Activated effector memory CD4-positive, alpha-beta T cell treated with Interleukin-2 at 50 U/mL for 16 hours (primary cell): ENCODE measurements at places on chromosomes 7 and 10.

GRCh38 chr10:31062856-31063255 is 31.2 kb upstream of the ZNF438 start:
- no peak for DNase-seq

DNA sequence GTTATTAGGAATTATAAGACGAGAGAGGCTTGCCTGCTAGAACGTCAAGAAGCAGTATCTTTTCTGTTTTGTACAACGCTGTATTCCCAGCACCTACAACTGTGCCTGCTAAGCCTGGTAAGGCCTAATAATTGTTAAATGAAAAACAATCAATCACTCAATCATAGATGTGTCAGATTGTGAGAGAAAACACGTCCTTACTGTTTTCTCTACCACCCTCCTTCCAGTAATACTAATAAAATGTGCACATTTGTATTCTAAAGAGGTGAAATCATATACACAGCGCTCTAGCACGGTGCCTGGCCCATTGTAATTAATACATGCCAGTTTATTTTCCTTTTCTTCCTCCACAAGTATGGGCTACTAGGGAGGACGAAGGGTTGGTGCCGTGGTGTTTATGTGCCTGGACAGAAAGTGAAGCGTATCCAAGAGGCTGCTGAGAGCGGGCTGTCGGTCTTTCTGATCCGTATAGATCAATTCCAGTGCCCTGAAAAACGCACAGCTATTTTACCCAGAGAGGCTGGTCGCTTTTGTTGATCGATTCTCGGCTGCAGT is 1.5 kb upstream of the AUTS2 start:
- no peak for DNase-seq

DNA sequence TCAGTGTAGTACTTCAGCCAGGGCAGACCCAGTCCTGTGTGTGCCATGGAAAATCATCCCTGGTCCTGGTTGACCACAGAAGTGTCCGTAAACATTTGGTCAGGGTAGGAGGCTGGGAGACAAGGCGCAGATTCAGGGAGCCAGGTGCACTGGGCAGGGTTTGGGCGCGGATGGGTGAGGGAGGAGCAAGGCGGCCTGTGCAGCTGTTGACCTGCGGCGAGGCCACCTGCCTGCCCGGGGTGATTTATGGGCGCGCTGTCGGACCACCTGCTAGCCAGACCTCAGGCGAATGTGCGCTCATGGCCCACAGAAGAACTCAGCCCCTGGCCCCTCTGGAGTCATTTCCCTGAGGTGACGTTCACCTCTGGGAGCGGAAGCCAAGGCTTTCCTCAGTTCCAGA is 6.6 kb downstream of the SFRP5 start:
- DNase-seq, result no peak

- DNase-seq, result no peak
Measured at GRCh38 chr10:85789982-85790789, 576.4 kb downstream of the GRID1 start.

GRCh38 chr10:101625821-101626412 is 37.8 kb downstream of the DPCD start:
- DNase-seq, result no peak

GRCh38 chr10:46235705-46236545 is 50.9 kb upstream of the ANTXRL start:
- no peak for DNase-seq

DNA sequence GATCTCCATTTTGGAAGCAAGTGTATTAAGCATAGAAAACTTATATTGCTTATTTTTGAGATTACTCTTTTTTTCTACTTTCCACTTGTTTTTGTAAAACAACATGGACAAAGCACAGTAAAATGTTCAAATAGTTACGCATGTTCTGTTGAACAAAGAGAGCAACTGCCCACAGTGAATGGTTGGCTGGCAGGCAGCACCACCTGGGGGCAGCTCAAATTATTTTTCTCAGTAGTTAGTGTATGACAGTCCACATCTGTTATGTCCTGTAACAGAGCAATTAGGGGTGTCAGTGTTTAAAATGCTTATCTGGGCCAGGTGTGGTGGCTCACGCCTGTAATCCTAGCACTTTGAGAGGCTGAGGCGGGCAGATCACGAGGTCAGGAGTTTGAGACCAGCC is 46.1 kb upstream of the CACUL1 start:
- no peak for DNase-seq

- DNase-seq, result no peak
Measured at GRCh38 chr7:80089366-80089765, 45.3 kb upstream of the GNAI1 start.

DNA sequence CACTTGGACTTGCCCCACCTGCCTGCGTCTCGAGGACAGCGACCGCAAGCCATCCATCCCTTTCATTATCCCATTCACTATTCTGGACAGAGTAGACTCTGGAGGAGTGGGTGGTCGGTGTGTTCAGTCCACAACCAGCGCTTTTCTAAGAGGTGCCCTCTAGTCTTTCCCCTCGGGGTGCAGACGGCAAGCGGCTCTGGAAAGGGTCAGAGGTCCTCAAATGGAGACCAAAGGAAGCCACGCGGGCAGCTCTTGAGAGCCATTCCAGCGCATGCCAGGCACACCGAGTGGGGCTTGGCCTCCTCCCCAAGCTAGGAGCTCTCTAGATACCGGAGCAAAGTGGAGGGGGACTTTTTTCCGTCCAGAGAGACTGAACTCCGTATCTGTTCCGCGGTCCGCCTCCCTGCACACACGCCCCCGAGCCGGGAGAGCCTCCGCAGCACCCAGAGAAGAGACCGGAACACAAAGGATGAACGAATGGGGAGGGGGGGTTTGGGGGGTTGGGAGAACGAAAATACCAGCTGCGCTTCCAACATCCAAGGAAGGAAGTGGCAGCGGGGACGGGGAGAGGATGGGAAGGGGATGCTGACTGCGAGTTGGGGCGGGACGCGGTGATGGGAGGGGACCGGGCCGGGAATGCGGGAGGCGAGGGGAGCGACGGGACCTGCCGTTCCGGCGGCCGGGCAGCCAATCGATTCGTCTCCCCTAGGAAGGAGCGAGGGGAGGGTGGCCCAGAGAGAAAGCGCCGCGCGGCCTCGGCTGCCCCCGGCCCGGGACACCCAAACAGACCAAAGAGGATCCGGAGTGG is 515 bp downstream of the GSDME start:
- no peak for DNase-seq

DNA sequence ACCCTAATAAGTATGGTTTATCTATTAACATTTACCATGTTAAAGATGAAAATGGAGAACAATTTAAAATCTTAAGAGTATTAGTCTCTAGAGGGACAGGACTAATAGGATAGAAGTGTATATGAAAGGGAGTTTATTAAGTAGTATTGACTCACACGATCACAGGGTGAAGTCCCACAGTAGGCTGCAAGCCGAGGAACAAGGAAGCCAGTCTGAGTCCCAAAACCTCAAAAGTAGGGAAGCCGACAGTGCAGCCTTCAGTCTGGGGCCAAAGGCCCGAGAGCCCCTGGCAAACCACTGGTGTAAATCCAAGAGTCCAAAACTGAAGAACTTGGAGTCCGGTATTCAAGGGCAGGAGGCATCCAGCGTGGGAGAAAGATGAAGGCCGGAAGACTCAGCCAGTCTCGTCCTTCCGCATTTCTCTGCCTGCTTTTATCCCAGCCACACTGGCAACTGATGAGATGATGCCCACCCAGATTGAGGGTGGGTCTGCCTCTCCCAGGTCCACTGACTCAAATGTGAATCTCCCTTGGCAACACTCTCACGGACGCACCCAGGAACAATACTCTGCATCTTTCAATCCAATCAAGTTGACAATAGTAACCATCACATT is 140.8 kb upstream of the FAM20C start:
- no peak for DNase-seq

GRCh38 chr7:1817061-1817712 is 147.1 kb downstream of the ELFN1 start:
- no peak for DNase-seq

- DNase-seq, result no peak
Measured at GRCh38 chr10:81127931-81128330, 590.2 kb downstream of the SH2D4B start.

DNA sequence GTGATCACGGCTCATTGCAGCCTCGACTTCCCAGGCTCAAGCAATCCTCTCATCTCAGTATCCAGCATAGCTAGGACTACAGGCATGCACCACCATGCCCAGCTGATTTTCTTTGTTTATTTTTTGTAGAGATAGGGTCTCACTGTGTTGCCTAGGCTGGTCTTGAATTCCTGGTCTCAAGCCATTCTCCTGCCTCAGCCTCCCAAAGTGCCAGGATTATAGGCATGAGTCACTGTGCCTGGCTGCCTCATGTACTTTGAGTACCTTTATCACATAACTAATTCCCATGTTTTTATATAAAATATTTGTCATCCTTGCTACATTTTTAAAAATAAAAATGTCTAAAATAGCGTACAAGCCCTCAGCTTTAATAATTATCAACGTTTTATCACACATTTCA is 35.3 kb upstream of the CCDC3 start:
- no peak for DNase-seq

- DNase-seq, result no peak
Measured at GRCh38 chr7:136605532-136606329, 262.7 kb upstream of the CHRM2 start.

DNA sequence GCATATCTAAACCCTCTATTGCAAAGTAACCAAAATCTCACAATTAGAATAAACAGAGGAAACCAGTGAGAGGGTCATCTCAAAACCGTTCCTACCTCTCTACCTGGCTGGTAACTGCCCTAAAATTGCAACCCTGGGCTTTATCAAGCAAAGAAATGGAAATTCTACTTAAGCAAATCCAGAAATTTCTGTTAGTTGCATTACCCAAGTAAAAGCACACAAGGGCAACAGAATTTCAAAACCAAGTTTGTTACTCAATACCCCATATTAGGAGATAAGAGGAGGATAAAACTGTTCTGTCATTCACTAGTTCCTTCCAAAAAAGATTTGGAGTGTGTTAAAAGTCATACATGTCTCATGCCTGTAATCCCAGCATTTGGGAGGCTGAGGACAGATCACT is 195.3 kb downstream of the FAM107B start:
- no peak for DNase-seq

DNA sequence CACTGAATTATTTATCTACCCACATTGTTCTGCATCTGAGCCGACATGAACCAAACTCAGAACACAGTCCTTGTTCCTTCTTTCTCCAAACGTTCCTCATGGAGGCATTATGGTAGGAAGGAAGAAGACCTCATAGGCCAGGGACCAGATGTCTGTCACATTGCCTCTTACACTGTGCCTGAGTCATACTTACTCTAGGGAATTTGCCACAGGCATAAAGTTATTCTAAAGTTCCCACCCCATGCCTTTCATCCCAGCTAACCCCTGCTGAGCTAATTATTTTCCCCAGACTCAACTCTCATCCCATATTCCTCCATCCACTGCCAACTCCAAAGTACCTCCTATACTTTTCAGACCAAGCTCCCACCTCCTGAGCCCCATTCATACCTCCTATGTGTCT is 21.2 kb downstream of the MAT1A start:
- no peak for DNase-seq

DNA sequence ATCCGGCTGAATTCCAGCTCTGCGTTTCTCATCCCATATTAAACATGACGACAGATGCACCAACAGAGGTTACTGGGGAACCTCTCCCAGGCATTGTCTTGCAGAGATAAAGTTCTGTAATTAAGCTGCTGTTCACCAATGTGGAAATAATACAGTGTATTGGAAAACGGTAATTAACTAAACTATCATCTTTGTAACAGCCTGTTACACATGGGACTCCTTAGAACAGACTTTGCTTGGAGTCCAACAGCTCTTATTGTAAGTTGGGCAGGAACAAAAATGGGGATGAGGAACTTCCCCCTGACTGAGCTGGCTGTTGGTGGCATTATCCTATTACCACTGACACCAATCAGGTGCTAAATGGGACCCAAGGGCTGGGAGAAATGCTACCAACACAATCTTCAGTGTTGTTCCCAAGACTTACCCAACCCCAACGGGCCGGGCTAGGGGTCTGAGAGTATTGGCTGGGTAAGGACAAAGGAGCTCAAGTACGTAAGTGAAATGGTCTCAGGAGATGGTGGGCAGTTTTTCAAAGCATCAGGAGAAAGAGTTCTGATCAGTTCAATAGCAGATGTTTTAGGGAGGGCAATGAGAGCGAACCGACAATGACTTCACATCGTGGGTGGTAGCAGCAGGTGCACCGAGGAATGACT is 759.4 kb downstream of the GRID1 start:
- no peak for DNase-seq

GRCh38 chr7:69764681-69765080 is 166.4 kb downstream of the AUTS2 start:
- no peak for DNase-seq

DNA sequence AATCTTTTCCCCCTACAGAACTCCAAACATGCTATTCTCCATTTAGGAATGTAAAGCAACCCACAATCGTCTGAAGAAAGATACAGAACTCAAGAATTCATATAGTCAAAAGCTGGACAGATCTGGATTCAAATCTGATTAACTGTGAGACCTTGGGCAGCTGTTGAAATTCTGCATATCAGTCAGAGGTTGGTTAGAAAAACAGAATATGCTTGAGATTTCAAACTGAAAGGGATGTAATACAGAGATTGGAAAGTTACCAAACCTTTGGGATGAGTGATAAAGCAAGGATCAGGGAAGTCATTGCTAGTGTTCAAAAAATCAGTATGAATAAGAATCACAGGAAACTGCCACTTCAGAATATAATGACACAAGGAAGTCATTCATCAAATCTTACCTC is 406.6 kb downstream of the HTR7 start:
- no peak for DNase-seq

- DNase-seq, result no peak
Measured at GRCh38 chr10:33421789-33422462, 87.5 kb upstream of the NRP1 start.

DNA sequence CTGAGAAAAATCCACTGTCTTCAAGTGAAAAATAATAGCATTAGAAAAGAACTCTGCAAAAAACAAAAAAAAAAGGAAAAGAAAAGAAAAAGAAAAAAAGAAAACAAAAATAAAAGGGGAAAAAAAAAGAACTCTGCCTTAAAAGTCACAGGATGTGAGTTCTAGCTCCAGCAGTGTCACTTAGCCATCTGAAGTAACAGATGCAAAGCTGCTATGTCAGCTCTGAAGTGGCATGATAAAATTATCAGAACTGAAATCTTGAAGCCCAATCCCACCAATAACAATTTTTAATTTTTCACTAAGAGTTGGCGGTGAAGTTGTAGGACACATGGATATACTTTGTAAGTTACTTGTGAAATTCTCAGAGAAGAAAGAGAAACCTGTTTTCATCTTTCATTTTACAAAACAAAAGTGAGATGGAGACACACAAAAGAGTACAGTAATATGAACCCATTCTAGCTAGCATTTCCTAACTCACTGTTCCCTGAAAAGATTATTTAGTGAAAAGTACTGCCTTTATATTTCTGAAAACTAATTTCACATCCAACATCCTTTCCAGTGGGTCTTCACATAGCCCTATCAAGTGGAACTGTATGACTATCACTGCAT is 103.5 kb downstream of the ELAPOR2 start:
- no peak for DNase-seq
